ENCODE measurements at places on chromosomes 16 and 17.

DNA sequence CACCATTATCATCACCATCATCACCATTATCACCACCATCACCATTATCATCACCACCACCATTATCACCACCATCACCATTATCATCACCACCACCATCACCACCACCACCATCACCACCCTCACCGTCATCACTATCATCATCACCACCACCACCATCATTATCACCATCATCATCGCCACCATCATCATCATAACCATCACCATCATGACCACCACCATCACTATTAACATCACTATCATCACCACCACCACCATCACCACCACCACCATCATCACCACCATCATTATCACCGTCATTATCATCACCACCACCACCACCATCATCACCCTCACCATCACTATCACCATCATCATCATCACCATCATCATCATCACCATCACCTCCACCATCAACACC lies 9.1 kb downstream of the FOXL1 start:
- DNase-seq = no peak

GRCh38 chr16:67910158-67910557 lies 17.1 kb downstream of the PSKH1 start:
- no peak for DNase-seq

- no peak for DNase-seq
These were observed 441.7 kb downstream of the CDH11 start for GRCh38 chr16:64679976-64680690.

- DNase-seq = no peak
These were observed 42.1 kb downstream of the AIPL1 start for GRCh38 chr17:6392609-6393350.

DNA sequence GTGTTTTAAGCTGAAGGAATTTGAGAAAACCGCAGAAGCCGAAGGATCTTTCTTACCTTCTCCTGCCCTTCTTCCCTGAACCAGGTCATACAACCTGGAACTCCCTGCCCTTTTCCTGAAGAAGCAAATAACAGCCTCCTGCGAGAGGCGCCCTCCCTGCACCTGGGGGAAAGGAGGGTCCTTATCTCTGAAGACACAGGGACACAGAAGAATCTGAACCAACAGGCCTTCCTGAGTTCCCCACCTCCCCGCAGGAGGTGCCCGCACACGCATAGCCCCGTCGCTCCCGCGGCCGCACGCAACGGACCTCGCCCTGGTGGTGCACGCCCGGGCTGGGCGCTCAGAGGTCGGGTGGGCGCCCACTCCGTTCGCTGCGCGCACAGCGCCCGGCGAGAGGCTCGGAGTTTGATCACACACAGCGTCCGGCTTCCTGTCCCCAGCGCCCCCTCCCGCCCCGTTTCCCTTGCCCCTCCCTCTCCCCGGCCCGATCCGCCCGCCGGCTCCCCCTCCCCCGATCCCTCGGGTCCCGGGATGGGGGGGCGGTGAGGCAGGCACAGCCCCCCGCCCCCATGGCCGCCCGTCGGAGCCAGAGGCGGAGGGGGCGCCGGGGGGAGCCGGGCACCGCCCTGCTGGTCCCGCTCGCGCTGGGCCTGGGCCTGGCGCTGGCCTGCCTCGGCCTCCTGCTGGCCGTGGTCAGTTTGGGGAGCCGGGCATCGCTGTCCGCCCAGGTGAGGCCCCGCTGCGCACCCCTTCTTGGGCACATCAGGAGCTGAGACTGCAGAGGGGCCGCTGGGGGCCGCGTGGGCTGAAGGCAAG lies at the start of gene TNFSF12:
Gene TNFSF12 (plus strand): TSS at position 474 of the 816 bp plus-strand sequence. CDS start 96 bp downstream, at position 570.
- peak; percentile 29 for DNase-seq

DNA sequence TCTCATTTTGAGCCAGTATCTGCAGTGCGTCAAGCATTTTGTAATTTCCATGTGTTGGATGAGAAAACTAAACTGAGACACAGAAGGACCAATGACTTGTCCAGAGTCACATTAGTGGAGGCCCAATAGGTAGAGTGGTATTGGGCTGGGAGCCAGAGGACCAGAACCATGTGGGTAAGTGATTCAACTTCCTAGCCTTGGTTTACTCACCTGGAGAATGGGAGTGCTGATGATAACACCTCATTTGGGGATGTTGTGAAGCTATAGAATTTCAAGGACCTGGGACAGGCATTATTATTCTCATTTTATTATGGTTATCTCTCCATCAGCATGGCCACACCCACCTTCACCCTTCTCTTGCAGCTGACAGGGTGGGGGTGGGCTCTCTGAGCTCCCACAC lies 8.1 kb downstream of the CPNE2 start:
- no peak for DNase-seq

Measured in stimulated activated CD4-positive, alpha-beta T cell treated with anti-CD3 and anti-CD28 coated beads, Interleukin-1b, Interleukin-23, amount 100 ng/mL, for 1 hour (primary cell).